Lung (tissue), 17 donors: ENCODE measurements at places on chromosomes 3 and 15. TPM values are rescaled to one million over a fixed set of nuclear protein-coding genes. Genes with fewer than 3 reads are reported as not detected.
A peak's percentile ranks its signal among the peaks of the same experiment; 100 is the strongest.

- DNase-seq: no peak
- no peaks in the 10 kb centered on the region for H3K4me1 ChIP-seq
- no peak overlapping the region for H3K4me3 ChIP-seq
- no peaks in the 10 kb centered on the region for H3K27me3 ChIP-seq
Observed at GRCh38 chr15:82135638-82136037, 89.8 kb upstream of the MEX3B start.

DNA sequence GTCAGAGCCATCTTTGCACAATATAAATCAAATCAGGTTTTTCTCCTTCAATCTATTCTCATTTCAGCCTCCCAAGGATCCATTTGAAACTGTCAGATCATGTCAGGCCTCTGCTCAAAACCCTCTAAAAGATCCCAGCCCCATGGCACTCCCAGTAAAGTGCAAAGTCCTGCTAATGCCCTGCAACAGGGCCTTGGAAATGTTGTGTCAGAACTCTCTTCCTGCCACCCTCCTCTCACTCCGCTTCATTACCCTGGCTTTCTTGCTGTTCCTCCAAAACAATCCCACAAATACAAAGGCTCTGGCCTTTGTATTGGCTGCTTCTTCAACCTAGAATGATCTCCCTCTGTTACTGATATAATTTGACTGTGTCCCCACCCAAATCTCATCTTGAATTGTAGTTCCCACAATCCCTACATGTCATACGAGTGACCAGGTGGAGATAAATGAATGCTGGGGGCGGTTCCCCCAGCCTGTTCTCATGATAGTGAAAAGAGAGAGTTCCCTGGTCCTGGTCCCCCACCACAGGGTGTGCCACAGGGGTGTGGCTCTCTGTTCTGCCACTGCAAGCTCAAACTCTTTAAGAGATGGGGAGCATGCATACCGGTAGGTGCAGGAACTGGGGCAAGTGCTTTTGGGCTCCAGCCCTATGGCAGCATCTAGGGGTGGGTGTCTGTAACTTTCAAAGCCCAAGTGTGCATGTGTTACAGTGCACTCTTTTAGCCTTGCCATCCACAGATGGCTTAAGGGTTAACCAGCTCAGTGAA, 22.9 kb upstream of the TRA2B start:
- H3K36me3 ChIP-seq: no peaks in the 10 kb centered on the region
- peak overlapping the region; percentile 72 for H3K27ac ChIP-seq
- no peak for DNase-seq
- H3K4me3 ChIP-seq: no peak overlapping the region
- H3K27me3 ChIP-seq: no peaks in the 10 kb centered on the region

- no peak overlapping the region for H3K27ac ChIP-seq
- no peak for DNase-seq
- H3K4me3 ChIP-seq: no peak overlapping the region
- H3K36me3 ChIP-seq: no peaks in the 10 kb centered on the region
- peaks cover 2% of the 10 kb centered on the region for H3K27me3 ChIP-seq
- H3K4me1 ChIP-seq: no peaks in the 10 kb centered on the region
Observed at GRCh38 chr3:125398952-125399351, 23.8 kb upstream of the ZNF148 start.

- peaks cover 22% of the 10 kb centered on the region for H3K4me1 ChIP-seq
- peak; percentile 57 for DNase-seq
- no peaks in the 10 kb centered on the region for H3K27me3 ChIP-seq
- no peak overlapping the region for H3K4me3 ChIP-seq
- H3K27ac ChIP-seq: no peak overlapping the region
Observed at GRCh38 chr15:78691167-78691850, 50.3 kb upstream of the CHRNB4 start.

DNA sequence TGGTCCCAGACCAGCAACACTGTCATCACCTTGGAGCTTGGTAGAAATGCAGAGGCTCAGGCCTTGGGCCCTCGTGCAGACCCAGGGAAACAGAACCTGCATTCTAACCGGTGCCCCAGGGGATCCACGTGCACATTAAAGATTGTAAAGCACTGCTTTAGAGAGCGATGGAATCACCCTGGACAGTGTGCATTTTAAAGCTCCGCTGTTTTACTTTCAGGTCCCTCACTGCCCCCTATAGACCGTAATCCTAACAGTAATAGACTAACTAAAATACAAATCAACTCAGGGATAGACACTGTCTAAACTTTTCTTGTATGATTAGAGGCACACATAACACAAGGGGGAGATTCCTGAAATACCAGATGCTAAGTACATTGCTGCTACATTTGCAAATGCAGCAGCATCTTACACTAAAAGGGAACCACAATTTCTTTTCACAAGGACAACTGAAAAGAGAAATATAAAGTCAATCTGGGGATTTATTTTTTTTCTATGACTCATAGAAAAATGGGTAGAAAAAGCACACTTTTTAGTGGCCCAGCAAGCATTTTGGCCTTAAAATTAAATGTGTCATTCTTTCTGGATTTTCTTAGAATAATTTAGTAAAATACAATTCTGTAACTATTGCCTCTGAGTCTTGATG, 10.5 kb upstream of the SH3GL3 start:
- DNase-seq: no peak
- H3K4me1 ChIP-seq: no peaks in the 10 kb centered on the region
- no peak overlapping the region for H3K27ac ChIP-seq
- no peak overlapping the region for H3K4me3 ChIP-seq
- no peaks in the 10 kb centered on the region for H3K36me3 ChIP-seq
- no peaks in the 10 kb centered on the region for H3K27me3 ChIP-seq

DNA sequence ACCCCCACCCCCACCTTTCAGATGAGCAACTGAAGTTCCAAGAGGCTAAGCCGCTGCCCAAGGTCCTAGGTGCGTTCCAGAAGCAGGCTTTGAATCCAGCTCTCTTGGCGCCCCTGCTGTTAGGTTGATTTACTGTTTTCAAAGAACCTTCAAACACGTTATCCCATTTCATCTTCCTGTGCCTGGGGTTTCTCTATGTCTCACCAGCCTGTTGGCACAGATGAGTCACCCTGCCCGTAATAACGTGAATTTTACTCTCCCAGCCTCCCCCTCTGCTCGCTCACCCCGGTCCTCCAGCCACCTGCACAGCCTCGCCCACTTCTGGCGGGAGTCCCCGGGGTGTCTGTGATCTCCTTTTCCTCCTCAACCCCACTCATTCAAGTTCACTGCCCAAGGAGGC, 13.0 kb upstream of the TSEN2 start:
- no peaks in the 10 kb centered on the region for H3K36me3 ChIP-seq
- no peak overlapping the region for H3K4me3 ChIP-seq
- H3K27me3 ChIP-seq: no peaks in the 10 kb centered on the region
- H3K4me1 ChIP-seq: peaks cover 9% of the 10 kb centered on the region

GRCh38 chr3:54564374-54564925, 363.4 kb downstream of the LRTM1 start:
- H3K27ac ChIP-seq: no peak overlapping the region
- no peak for DNase-seq
- no peaks in the 10 kb centered on the region for H3K4me1 ChIP-seq
- no peaks in the 10 kb centered on the region for H3K36me3 ChIP-seq
- H3K27me3 ChIP-seq: peaks cover 9% of the 10 kb centered on the region

- DNase-seq: no peak
- H3K36me3 ChIP-seq: no peaks in the 10 kb centered on the region
- H3K4me1 ChIP-seq: peaks cover 2% of the 10 kb centered on the region
- H3K4me3 ChIP-seq: no peak overlapping the region
Observed at GRCh38 chr3:59565125-59565524, 515.3 kb upstream of the CFAP20DC start.

COL7A1 gene
- total RNA-seq: 18.7 TPM

- no peak overlapping the region for H3K27ac ChIP-seq
- no peaks in the 10 kb centered on the region for H3K36me3 ChIP-seq
- DNase-seq: peak; percentile 3
- H3K27me3 ChIP-seq: no peaks in the 10 kb centered on the region
- no peak overlapping the region for H3K4me3 ChIP-seq
- no peaks in the 10 kb centered on the region for H3K4me1 ChIP-seq
Observed at GRCh38 chr15:25179673-25180511, 225.1 kb downstream of the SNRPN start.

CADPS gene
- total RNA-seq: 3.6 TPM

LRRC31 gene
- total RNA-seq: 0.43 TPM
